ENCODE measurements at places on chromosomes 16 and 17.

- DNase-seq: no peak
Measured at GRCh38 chr16:79601092-79601930, 774 bp upstream of the MAF start.

DNA sequence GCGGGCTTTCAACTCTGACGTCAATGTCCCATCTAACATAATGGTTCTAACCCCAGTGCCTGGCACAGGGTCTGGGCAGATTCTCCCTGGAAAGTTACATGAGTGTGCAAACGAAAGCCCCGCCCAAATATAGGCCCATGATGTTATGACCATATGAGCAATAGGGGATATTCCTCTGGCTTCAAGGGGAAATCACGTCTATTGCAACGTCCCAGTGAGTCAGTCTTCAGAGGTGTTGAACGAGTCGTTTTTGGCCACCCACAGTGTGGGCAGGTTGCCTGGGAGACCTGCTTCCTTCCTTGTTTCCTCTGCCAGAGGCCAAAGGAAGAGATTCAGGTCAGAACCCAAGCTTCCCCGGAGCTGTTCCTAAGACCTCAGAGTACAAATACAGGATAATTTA is 30.3 kb downstream of the PIK3R5 start:
- no peak for DNase-seq

- no peak for DNase-seq
Measured at GRCh38 chr16:86525696-86526095, 15.4 kb downstream of the FOXF1 start.

- DNase-seq: no peak
Measured at GRCh38 chr16:64450177-64450576, 671.7 kb downstream of the CDH11 start.

DNA sequence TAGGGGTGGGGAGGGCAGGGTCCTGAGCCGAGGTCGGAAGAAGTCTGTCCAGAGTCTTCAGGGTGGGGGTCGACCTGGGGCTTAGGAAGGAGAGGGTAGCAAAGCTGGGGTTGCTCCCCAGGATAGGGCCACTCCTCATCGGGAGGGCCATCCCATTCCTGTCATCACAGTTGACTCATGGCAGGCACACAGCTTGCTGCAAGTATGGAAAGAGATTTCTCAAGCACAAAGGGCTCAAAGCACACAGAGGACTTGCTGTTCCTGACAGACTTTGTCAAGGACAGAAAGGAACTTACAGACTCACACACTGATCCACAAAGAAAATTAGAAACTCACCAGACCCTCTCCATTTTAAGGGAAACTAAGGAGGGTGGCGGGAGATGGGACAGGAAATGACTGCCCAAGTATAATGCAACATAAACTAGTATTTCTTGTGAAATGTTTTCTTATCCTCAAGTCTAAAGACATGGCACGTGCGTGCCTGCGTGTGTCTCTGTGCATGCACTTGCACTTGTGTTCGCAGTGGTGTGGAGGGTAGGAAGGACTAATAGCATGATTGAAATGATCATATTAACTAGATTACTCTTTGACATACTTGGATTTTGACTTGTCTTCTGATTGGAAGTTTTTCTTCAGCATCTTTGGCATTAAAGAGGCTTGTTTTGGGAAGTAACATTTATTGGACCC is 2.4 kb downstream of the AOC2 start:
- no peak for DNase-seq

DNA sequence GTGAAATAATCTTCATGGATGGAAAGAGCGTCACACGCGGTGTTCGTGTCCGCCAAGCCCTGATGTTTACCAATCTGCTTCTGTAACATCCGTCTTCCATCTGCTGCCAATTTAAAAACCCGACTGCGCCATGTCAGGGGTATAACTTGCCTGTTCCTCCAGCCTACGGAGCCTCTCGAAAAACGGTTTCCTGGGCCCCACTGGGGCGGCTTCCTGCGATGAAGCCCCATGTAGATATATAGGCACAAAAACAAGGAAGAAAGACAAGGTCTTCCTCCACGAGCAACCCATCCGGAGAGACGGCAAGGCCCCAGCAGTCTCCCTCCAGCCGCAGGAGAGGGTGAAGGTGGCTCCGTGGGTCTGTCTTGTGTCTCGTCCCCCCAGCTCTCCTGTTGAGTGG is at the start of gene PTX4:
PTX4 (minus strand) TSS at position 326 of the 400 bp plus-strand sequence; CDS start at position 291, 35 bp downstream.
- DNase-seq: no peak

DNA sequence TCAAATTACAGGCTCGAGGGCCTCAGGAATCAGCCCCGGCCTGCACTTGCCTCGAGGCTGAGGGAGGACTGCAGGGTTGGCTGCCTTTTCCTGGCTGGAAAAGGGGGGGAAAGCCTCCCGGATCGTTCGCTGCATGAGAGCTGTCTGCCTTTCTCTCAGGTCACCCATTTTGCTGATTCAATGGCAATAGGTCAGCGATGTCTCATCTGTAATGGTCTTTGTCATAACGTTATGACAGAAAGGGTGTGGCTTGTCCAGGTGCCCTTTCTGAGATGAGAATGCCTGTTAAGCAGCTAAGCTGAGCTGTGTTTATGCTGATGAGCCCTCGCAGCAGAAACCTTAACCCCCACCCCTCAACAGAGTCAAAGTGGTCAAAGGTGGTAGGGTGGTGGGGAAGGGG is 81.8 kb downstream of the AKAP1 start:
- DNase-seq: no peak

- DNase-seq: no peak
Measured at GRCh38 chr16:85555719-85556455, 57.2 kb upstream of the GSE1 start.

DNA sequence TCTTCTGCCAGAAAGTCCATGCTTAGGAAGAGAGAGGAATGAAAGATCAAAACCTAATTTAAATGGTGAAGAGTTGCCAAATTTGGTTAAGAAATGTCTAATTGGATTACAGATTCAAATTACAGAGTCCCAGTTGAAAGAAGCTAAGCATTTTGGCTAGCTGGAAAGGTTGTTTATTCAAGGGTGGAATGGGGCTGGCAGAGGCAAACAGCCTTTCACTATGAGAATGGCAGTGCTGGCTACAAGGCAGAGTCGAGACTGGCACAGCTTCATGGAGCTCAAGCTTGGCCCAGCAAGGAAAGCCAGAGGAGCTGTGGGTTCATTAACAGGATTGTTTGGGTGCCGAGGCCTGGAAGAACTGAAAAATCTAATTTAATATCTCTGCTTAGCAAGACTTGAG is 13.6 kb downstream of the MAP3K3 start:
- DNase-seq: no peak

DNA sequence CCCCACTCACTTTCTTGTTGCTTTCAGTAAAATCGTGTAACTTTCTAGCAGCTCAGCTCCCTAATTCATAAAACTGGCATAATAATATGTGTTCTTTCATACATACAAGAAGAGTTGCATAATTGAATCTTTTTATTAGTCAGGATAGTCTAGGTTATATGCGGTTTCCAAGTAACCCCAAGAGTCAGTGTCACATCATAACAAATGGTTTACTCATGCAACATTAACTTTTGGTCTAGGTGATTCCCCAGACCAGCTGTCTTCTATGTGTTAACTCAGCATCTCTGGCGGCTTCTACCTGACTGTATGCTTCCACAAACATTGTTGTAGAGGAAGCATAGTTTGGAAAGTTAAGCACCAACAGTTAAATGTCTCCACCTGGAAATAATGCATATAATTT is 1000.4 kb downstream of the CDH11 start:
- DNase-seq: no peak

GRCh38 chr16:75727221-75727620 is 931 bp upstream of the CPHXL start:
- DNase-seq: no peak

DNA sequence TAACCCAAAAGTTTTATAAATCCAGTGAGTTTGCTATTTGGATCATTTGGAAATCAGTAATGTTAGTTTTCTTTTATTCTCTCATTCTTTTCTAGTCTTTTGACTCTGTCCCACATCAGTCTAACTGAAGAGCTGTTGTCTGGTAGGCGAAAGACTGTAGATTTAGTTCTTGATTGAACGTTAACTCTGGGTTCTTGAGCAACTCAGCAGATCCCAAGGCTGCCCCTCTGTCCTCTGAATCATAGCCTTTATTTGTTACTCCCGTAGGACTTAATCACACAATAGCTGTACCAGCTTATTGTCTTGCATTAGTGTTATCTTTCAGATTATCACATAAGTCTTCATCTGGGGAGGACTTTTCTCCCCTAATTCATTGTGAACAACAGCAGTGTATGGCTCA is 119.3 kb upstream of the TOM1L1 start:
- DNase-seq: no peak

DNA sequence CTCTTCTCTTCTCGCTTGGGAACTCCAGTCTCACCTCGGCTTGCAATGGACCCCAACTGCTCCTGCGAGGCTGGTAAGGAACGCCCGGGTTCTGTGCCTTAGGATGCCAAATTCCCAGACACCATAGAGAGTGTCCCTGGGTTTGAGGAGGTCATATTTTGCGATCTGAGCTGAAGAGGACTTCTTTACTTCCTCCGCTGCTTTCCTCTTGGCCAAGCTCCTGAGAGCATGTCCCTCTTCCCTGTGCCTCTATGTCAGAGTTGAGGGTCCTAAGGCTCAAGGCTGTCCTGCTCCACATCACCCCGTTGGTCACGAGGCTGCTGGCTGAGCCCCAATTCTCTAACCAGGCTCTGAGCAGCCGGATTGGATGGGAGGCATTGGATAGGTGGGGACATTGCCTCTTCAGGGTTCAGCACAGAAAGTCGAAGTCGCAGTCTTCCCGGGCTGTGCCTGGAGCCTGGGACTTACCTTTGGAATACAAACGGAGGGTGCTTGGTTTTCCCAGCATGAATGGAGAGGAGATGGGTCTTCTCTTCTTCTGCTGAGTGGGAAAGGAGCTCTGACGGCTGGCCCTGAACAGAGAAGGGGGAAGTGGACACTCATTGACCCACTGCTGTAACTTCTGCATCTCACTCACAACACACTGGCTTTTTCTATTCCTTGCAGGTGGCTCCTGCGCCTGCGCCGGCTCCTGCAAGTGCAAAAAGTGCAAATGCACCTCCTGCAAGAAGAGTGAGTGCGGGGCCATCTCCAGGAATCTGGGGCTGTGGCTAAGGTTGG is 416 bp downstream of the MT1H start:
- DNase-seq: no peak

DNA sequence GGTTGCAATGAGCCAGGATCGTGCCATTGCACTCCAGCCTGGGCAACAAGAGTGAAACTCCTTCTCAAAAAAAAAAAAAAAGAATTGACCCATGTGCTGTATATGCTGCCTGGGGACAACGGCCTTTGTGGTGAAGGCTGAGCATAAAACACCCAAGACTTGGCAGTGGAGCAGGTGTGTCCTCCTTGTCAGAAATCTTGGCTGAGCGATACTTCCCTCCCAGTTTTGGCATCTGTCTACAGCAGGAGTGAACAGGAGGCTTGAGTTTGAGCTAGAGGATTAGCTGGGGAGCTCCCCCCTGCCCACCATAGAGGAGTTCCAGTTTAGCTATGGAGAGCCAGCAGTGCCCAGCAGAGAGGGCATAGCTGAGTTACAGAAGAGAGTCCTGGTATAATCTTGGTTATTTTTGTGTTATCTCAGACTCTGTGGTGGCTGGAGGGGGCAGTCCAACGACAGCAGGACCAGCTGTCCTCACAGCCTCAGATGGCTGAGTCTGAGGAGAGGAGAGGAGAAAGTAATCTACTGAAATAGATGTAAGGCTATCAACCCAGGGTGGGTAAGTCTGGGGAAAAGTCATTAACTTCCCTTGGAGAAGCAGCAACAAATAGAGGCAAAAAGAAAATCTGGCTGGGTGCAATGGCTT is 18.4 kb downstream of the SP2 start:
- no peak for DNase-seq

GRCh38 chr16:52568983-52569690 is 22.2 kb upstream of the TOX3 start:
- no peak for DNase-seq

GRCh38 chr17:65166787-65167186 is 29.6 kb downstream of the RGS9 start:
- no peak for DNase-seq

DNA sequence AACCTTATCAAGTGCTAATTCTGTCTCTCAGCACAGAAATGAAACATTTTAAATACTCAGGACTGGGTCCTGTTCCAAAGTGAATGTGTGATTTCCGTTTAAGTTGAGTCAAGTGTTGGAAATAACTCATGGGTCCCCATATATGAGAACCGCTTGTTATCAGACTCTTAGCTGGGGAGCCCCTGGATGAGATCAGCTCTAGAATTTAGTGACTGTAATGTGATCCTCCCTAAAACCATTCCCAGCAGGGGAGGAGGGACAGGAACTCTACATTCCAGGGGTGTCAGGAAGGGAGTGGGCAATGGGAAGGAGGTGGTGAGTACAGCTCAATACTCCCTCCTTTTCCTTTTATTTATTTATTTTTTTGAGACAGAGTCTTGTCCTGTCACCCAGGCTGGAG is 37.5 kb downstream of the OTOA start:
- no peak for DNase-seq

DNA sequence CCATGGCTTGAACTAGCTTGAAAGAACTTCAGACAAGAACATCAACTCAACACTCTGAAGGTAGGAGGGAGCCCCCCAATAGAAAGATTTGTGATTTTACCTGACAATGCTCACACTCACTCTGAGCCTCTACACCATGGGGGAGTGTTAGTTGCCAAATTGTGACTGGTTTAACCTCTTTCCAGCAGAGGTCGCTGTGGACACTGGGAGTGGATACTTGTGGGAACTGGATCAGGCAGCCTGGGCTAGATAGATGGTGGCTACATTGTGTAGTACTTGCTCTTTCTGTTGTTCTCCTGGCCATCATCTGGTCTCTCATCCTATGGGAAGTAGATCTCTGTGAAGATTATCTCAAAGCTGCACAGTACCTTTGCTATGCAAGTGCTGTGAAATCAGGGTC is 2.9 kb downstream of the SMPD3 start:
- no peak for DNase-seq

DNA sequence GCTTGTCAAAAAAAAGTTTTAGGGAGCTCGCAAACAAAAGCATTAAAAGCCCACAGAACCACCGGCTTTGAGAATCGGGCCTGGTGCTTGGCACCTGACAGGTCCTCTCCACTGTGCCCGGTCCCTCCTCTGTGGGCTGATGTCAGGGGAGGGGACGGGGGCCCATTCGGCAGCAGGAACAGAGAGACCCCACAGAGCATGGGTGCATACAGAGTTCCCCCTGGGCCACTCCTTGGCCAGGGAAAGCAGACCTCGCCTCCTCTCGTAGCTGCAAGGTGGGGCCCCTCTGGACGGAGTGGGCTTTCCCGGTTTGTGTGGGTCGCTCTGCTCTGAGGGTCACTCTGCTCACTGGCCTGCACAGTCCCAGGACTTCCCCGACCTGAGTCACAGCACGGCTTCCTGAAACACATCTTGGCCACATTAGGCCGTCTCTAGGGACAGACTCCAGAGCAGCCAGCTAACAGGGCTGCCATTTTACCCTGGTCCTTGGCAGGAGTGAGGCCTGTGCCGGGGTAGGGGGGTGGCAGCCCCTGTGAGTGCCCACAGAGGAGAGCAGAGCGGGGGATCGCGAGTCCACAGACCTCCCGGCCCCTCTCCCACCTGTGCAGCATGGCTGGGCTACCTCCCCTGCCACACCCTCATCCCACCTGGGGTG is 11.1 kb downstream of the CBFA2T3 start:
- no peak for DNase-seq

Data from non-pigmented ciliary epithelial cell (primary cell).